Chondrocyte (in vitro differentiated cells): ENCODE measurements at places on chromosomes 6 and 20. TPM values are rescaled to one million over a fixed set of nuclear protein-coding genes. Genes with fewer than 3 reads are reported as not detected.
A peak's percentile ranks its signal among the peaks of the same experiment; 100 is the strongest.

GRCh38 chr6:9564021-9564420 is 850.9 kb downstream of the TFAP2A start:
- no peak overlapping the region for H3K27ac ChIP-seq
- DNase-seq, result no peak
- no peaks in the 10 kb centered on the region for H3K27me3 ChIP-seq
- H3K4me3 ChIP-seq, result no peak overlapping the region
- H3K4me1 ChIP-seq, result no peaks in the 10 kb centered on the region
- H3K36me3 ChIP-seq, result no peaks in the 10 kb centered on the region

- H3K36me3 ChIP-seq, result no peaks in the 10 kb centered on the region
- H3K4me1 ChIP-seq, result peaks cover 18% of the 10 kb centered on the region
- H3K27ac ChIP-seq, result no peak overlapping the region
- no peak for DNase-seq
- no peak overlapping the region for H3K4me3 ChIP-seq
Observed at GRCh38 chr20:17229256-17229655, 2.4 kb downstream of the PCSK2 start.

GRCh38 chr6:5068153-5068751 is 16.9 kb upstream of the PPP1R3G start:
- H3K27ac ChIP-seq, result no peak overlapping the region
- H3K27me3 ChIP-seq, result no peaks in the 10 kb centered on the region

DNA sequence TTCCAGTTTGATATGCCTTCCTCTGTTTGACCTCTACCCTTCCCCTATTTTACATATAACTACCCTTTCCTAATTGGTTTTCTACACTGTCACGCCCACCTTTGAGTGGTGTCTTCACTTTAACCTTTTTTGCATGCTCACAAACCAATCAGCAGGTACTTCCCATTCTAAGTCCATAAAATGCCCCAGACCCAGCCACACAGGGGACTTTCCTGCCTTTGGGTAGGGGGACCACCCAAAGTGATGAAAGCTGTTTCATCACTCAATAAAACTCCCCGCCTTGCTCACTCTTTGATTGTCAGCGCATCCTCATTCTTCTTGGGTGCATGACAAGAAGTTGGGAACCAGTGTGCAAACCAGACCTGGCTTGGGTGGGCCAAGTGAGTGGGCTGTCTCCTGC is 20.5 kb upstream of the SNRPC start:
- H3K4me3 ChIP-seq, result no peak overlapping the region
- DNase-seq, result no peak
- no peak overlapping the region for H3K27ac ChIP-seq
- no peaks in the 10 kb centered on the region for H3K36me3 ChIP-seq

- H3K36me3 ChIP-seq, result peaks cover 30% of the 10 kb centered on the region
- no peak for DNase-seq
- peak overlapping the region; percentile 4 for H3K27ac ChIP-seq
- peaks cover 3% of the 10 kb centered on the region for H3K4me1 ChIP-seq
- H3K4me3 ChIP-seq, result no peak overlapping the region
Observed at GRCh38 chr20:5100684-5101347, 18.9 kb downstream of the PCNA start.

DNA sequence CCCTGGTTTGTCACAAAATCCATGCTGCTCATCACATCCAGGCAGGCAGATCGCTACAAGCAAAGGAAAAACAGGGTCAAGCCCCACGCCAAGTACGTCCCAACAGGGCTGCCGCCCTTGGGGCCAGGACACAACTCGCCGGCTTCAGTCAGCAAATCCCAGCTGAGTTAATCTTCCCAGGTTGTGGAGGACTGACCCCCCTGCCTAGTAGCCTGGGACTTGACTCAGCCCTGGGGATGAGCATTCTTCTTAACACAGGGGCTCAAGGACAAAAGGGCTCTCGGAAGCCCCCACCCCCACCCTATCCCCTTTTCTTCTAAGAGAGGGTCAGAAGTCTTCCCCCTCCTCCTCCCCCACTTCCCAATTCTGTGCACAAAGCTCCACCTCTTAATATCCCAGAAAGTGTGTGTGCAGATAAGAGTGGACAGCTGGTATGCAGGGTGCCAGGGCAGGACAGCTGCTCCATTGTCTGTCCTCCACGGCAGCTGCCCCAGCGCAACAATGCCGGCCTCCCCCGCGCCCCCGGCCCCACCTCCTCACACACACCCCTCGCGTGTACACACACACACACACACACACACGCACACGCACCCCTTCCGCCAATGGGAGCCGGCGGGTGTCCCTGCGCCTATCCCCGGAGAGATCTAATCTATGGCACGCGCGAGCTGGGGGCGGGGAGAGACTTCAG is 4.5 kb downstream of the DLL1 start:
- H3K4me1 ChIP-seq, result peaks cover 16% of the 10 kb centered on the region
- no peak overlapping the region for H3K27ac ChIP-seq
- DNase-seq, result no peak
- H3K27me3 ChIP-seq, result peaks cover 23% of the 10 kb centered on the region
- no peak overlapping the region for H3K4me3 ChIP-seq
- H3K36me3 ChIP-seq, result no peaks in the 10 kb centered on the region

- H3K4me1 ChIP-seq, result peaks cover 66% of the 10 kb centered on the region
- peak overlapping the region; percentile 17 for H3K27ac ChIP-seq
- no peaks in the 10 kb centered on the region for H3K36me3 ChIP-seq
Observed at GRCh38 chr20:47544240-47544639, 42.6 kb downstream of the NCOA3 start.

- peaks cover 17% of the 10 kb centered on the region for H3K27me3 ChIP-seq
- H3K4me1 ChIP-seq, result no peaks in the 10 kb centered on the region
- no peak overlapping the region for H3K4me3 ChIP-seq
- no peaks in the 10 kb centered on the region for H3K36me3 ChIP-seq
- H3K27ac ChIP-seq, result no peak overlapping the region
Observed at GRCh38 chr6:136318676-136319075, 29.0 kb upstream of the BCLAF1 start.

- no peak for DNase-seq
- H3K27ac ChIP-seq, result no peak overlapping the region
- H3K4me3 ChIP-seq, result no peak overlapping the region
- peaks cover 7% of the 10 kb centered on the region for H3K36me3 ChIP-seq
- peaks cover 9% of the 10 kb centered on the region for H3K27me3 ChIP-seq
Observed at GRCh38 chr6:2877057-2877882, 25.8 kb downstream of the SERPINB9 start.

GRCh38 chr20:3515379-3516170 is 44.8 kb downstream of the ATRN start:
- no peaks in the 10 kb centered on the region for H3K27me3 ChIP-seq
- H3K4me1 ChIP-seq, result peaks cover 32% of the 10 kb centered on the region
- no peak overlapping the region for H3K4me3 ChIP-seq
- DNase-seq, result no peak
- peak overlapping the region; percentile 86 for H3K27ac ChIP-seq

DNA sequence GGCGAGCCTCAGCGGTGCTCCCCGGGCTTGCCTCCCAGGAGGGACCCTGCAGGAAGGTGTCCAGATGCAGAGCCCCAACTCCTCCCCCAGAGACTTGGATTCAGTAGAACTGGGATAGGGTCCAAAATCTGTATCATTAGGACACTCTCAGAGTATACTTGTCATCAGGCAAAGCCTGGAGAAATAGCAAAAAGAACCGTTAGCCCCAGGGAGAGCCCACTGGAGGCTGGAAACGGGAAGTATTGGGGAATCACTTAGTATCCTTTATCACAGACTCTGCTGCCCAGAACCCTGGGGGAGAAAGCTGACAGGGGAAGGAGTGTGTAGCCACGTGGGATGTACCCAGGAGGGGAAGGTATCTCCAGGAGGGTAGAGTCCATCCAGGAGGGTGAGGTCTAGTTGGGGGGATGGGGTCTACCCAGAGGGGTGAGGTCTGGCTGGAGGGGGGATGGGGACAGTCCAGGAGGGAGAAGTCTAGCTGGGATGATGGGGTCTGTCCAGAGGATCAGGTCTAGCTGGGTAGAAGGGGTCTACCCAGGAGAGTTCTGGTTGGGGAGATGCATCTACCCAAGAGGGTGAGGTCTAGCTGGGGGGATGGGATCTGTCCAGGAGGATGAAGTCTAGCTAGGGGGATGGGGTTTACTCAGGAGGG is 107.2 kb downstream of the LY86 start:
- H3K36me3 ChIP-seq, result no peaks in the 10 kb centered on the region
- no peak overlapping the region for H3K4me3 ChIP-seq
- DNase-seq, result no peak
- no peaks in the 10 kb centered on the region for H3K27me3 ChIP-seq

GRCh38 chr6:140134224-140134623 is 759.8 kb upstream of the CITED2 start:
- DNase-seq, result no peak
- H3K27ac ChIP-seq, result no peak overlapping the region
- peaks cover 5% of the 10 kb centered on the region for H3K4me1 ChIP-seq
- peaks cover 18% of the 10 kb centered on the region for H3K36me3 ChIP-seq

GRCh38 chr20:45863543-45864470 is 6.4 kb downstream of the ZSWIM3 start:
- no peak for DNase-seq
- H3K4me1 ChIP-seq, result peaks cover 26% of the 10 kb centered on the region
- H3K27ac ChIP-seq, result no peak overlapping the region
- peaks cover 3% of the 10 kb centered on the region for H3K36me3 ChIP-seq
- H3K4me3 ChIP-seq, result no peak overlapping the region

DNA sequence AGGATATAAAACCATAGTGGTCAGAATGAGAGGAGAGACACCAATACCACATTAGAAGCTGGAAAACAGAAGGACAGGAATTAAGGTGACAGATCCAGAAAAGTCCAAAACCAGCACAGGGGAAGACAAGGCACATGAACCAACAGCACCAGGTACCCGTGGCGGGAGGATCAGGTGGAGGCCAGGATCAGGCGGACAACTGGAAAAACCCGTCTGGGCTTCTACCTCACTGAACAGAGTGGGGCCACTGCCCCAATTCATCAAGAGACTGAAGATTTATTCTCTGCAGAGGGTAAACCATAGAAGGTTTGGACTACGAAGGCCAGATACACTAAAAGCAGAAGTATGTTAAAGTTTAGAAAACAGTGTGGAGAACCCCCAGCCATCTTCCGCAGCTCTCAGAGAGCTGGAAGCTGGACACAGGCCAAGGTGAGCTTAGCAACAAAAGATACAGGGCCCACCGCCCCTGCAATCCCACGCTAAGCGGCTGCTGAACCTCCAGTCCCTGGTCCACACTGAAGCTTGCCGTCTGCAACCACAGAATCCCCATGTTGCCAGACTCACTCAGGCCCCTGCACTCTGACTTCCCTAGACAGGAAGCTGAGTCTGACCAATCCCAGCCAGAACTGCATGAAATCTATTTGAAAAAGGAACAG is 29.9 kb downstream of the ABHD12 start:
- no peak for DNase-seq
- no peaks in the 10 kb centered on the region for H3K27me3 ChIP-seq
- H3K4me3 ChIP-seq, result no peak overlapping the region

DNA sequence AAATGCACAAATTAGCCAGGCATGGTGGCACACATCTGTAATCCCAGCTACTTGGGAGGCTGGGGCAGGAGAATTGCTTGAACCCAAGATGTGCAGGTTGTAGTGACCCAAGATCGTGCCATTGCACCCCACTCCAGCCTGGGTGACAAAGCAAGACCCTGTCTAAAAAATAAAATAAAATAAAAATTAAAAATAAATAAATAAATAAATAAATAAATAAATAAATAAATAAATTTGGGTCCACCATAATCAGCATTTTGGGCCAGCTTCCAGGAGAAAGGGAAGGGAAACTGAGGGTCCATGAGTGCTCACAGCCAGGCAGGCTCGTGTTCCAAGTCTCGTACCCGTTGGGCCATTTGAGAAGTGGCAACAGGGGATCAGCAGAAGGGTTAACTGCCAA is 131.6 kb upstream of the AGPAT4 start:
- no peak overlapping the region for H3K4me3 ChIP-seq
- no peaks in the 10 kb centered on the region for H3K27me3 ChIP-seq
- peaks cover 35% of the 10 kb centered on the region for H3K4me1 ChIP-seq
- peaks cover 3% of the 10 kb centered on the region for H3K36me3 ChIP-seq
- H3K27ac ChIP-seq, result no peak overlapping the region

Gene TAGAP
- not detected in 3 replicates for total RNA-seq

Gene SPEF1
- total RNA-seq, result 0.12 to 0.60 TPM in 2 of 3 replicates, not detected in the other

Gene DYNLRB1
- total RNA-seq, result 111 to 204 TPM (median 199 TPM) in 3 replicates

Gene B3GAT2
- 0.02 TPM in 1 of 3 replicates, not detected in the others for total RNA-seq

Gene C20orf202
- total RNA-seq, result not detected in 3 replicates

Gene TRIM40
- total RNA-seq, result not detected in 3 replicates
